ENCODE measurements at places on chromosomes 5 and 9.

- DNase-seq: no peak
Observed at GRCh38 chr9:117095081-117095480, 319.8 kb downstream of the ASTN2 start.

DNA sequence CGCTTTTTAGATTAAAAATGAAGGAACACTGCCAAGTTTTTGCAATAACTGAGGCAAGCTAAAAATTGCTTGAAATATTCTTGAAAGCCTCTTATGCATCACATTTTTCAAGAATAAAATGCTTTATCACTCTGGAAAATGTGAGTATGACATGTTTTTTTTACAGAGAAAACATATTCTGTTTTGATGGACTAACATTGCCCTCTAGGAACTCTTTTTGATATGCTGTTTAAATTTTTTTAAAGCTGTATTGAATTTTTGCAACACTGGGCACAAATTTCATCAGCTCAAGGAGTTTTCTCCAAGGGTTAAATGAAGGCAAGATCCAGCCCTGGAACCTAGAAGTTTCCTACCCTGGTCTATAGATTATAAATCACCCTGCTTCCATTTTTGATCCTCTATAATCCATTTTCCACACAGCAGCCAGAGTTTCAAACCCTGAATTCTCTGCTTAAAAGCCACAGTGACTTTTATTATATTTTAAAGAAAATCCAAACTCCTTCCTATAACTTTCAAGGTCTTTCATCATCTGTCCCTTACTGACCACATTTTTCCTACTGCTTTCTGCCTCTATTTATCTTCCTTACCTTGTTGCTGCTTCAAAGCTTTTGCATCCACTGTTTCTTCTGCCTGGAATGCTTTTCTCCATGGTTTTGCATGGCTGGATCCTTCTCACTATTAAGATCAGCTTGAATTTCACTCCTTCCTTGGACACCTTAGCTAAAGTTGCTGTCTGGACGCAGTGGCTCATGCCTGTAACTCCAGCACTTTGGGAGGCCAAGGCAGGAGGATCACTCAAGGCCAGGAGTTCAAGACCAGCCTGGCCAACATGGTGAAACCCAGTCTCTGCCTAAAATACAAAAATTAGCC lies 60.9 kb downstream of the IL31RA start:
- no peak for DNase-seq

DNA sequence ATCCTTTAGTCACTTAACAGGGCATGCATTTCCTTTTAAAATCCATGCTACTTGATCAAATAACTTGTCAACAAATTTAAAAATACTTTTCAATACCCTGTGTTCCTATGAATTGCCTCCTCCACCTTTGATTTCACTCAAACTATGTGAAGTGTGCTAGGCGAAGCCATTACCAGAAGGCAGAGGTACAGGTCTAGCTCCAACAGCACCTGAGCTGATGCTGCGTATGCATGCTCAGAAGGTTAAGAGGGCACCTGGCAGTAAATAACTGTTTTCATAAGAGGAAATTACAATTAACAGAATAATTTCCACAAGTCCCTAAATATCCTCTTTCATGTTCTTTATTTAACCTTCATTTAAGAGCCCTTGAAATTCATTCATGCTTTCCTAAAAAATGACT lies 251.8 kb downstream of the EFNA5 start:
- DNase-seq: no peak

DNA sequence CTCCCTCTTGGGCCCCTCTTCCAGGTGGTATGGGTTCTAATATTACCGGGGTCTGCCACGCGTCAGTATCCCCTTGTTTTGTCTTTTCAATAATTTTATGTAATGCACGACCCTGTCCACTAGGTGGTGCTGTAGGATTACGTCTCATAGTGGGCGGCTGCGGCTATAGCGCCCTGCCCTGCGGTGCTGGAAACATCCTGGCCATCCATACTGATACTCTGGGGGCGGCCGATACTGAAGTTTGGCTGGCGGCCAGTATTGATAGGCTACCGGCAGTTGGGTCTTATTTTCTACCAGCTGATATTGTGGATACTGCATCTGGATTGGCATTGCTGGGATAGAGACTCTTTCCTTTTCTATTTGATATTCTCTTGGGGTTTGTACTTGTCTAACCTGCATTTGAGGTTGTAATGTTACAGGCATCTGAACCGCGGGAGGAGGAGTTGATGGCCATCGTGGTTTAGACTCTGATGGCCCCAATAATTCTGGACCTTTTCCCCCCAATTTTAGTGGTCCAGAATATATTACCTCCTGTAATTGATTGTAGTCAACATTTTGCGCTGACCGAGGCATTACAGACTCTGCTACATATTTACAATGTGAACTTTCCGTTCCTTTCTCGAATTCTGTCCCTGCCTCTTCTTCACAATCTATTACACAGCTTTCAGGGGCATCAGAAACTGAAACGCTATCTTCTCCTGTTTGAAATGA lies 3.3 kb upstream of the TMEM141 start:
- DNase-seq: no peak

DNA sequence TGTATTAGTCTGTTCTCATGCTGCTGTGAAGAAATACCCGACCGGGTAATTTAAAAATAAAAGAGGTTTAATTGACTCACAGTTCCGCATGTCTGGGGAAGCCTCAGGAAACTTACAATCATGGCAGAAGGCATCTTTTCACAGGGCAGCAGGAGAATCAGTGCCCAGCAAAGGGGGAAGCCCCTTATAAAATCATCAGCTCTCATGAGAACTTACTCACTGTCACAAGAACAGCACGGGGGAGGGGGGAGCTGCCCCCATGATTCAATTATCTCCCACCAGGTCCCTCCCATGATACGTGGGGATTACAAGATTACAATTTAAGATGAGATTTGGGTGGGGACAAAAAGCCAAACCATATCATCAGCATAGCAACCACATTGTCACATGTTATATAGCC lies 102.5 kb downstream of the GPBP1 start:
- DNase-seq: no peak

DNA sequence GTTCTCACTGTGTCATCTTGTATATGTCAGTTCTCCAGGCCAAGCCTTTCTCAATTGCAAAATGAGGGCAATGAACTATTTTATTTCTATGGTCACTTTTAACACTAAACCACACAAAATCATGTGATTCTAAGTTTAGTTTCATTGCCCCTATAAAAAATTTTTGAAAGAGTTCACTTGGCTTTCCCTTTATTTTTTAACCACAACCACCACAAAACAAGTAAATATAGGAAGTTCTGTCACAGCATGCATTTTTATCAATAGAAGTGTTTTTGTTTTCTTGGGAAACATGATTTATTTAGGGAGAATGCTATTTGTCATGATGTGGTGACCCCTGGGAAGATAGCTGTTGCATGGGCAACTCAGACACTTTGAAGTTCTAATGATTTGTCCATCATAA lies 169.1 kb downstream of the CSNK1G3 start:
- no peak for DNase-seq

GRCh38 chr9:27445688-27446087 lies 78.4 kb upstream of the IFNK start:
- no peak for DNase-seq

DNA sequence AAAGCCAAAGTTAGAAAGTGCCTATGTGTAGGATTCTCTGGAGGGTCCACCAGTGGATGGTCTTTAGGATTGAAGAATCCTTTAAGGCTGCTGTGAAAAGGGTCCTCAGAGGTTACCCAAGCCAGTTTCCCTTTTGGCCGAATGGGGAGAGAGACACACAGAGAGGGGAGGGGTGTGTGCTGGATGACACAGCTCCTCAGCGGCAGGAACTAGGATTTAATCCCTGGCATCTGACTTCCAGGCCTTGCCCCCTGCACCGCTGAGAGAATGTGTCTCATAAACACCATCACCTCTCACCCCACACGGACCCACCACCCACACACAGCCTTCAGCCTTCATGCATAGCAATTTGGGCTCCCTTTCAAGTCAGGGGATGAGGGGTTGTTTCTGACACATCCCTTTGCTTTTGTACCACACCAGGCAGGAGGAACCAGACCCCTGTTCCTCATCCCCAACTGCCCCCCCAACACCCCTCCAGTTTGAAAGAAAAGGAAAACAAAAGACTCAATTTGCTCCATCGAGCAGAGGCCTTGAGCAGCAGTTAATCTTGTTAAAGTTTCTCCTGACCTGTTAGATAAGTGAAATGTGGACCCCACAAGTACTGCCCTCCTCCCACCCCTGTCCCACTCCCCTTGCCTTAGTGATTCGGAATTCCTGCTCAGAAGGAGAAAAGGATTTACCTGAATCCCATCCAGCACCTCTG lies 4.0 kb downstream of the PAPPA start:
- no peak for DNase-seq

GRCh38 chr5:139964266-139964993 lies 78.7 kb downstream of the NRG2 start:
- DNase-seq: no peak

DNA sequence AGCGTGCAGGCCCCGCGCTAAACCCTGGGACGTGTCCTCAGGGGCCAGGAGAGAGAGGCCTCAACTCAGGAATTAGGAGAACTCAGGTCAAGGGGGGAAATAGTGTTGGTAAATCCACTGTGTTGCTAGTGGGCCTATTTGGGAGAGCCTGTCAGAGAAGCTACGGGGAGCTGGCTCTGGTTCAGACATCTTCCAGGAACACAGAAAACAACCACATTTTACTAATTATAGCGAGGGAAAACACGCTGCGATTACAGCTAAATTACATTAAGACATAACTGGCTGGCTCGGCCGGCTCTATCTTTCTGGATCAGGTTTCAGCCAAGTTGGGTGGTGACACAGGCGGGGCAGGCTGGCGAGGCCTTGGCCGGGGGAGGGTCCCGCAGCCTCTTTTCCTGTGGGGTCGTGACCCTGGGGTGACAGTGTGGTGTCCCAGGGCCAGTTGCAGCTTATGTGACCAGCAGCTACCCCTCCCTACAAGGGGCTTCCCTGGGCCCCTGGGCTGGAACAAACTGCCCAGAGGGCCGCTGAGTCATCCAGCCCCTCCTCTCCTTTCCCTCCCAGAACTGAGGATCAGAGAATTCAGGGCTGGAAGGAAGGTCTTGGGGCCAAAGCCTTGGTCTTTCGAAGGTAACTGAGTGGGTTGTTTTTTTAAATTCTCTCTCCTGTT lies 75.1 kb downstream of the FGF18 start:
- DNase-seq: no peak

DNA sequence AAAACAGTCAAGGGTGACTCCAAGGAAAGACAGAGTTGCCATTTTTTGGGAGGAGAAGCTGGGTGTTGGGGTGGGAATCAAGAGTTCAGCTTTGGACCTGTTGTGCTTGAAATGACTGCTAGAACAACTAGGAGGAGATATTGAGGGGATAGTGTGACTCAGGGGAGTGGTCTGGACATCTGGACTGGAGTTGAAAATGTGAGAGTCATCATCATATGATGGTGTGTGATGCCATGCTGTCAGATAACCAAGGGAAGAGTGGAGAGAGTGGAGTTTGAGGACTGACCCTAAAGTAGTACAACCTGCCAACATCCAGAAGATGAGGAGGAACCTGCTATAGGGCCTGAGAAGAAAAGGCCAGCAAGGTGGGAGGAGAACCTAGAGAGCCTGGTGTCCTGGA lies 199.7 kb downstream of the ARHGEF28 start:
- no peak for DNase-seq

DNA sequence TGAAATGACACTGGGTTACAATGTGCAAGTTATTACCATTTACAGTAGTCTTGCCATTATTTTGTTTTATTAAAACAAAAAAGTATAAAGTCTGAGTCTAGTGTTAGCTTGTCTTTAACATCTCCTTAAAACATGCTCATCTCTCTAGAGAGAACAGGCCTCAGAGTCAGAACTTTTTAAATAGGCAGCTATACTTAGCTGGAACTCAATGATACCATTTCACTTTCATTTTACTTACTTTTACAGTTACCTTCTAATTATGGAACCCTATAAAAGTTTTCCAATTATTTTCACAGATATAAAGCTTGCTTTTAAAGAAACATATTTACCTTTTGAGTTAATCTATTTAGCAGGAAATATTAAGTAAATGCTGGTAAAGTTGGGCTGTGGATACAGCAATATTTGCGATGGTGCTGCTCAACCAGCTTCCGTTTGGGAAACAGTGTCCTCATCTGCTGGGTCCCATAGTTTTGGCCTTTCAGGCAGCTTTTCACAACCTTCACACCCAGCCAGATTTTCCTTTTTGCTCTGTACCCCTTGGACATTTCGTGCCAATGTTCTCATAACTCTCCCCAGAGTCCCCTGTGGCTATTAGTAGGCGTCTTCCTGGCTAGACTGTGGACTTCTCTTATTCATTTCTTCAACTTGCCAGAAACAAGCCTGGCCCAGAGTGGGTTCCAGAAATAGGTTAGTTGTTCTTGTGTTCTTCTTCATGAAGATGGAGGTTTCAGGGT lies 36.3 kb upstream of the UBTD2 start:
- DNase-seq: no peak

DNA sequence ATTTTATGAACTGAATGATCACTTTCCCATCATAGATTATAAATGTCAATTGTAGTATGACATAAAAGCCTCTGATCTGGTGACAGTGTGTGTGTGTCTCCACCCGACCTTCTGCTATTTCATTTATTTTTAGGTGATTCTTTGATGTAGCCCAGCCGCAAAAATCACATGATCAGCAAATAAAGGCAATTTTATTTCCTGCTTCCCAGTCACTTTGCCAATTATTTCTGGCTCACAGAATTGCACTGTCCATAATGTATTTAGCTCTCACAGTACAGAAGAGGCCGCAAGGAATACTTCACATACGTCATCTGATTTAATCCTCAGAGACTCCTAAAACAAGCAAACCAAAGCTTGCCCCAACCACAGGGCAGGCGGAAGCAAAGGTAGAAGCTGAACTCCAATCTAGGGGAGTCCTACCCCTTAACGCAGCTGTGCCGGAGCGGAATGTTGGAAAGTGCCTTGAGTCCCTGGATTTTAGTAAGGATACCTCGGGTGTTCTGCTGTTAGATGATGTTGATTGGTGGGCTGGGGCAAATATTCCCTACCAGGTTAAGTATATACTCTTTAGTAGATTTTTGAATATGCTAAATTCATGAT lies 384.0 kb upstream of the IRX4 start:
- DNase-seq: no peak

DNA sequence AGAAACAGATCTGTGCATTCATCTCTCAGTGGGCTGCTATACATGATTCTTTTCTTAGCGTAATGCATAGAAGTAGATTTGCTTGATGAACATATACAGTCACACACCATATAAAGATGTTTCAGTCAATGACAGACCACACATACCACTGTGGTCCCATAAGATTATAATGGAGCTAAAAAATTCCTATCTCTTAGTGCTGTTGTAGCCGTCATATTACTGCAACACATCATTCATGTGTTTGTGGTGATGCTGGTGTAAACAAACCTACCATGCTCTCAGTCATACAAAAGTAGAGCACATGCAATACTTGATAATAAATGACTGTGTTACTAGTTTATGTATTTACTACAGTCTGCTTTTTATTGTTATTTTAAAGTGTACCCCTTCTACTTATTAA lies 214.3 kb downstream of the ARHGAP26 start:
- no peak for DNase-seq

GRCh38 chr9:26462751-26463150 lies 429.9 kb downstream of the CAAP1 start:
- no peak for DNase-seq

GRCh38 chr5:107743373-107744000 lies 72.8 kb upstream of the EFNA5 start:
- DNase-seq: no peak

- no peak for DNase-seq
Observed at GRCh38 chr5:27266184-27266583, 227.8 kb upstream of the CDH9 start.

Data from substantia nigra (tissue), 51 donors.